ENCODE measurements at places on chromosomes 5 and 9.

DNA sequence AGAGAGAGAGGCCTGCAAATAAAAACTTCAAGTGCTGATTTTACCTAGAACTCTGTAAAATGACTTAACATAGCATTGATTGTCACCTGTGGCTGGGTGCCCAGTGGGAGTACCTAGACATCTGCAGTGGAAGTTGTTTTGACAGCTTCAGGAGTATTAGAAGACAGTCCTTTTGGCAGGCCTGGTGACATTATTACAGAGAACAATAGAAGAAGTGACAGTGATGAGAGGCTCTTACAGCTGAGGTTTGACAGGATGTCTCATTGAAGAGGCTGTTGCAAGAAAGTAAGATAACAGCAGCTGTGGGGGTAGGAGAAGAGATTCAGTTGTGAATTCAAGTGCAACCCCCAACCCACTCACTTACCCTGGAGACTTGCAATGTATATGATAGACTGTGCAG, 27.9 kb upstream of the MUSK start:
- DNase-seq, result no peak

DNA sequence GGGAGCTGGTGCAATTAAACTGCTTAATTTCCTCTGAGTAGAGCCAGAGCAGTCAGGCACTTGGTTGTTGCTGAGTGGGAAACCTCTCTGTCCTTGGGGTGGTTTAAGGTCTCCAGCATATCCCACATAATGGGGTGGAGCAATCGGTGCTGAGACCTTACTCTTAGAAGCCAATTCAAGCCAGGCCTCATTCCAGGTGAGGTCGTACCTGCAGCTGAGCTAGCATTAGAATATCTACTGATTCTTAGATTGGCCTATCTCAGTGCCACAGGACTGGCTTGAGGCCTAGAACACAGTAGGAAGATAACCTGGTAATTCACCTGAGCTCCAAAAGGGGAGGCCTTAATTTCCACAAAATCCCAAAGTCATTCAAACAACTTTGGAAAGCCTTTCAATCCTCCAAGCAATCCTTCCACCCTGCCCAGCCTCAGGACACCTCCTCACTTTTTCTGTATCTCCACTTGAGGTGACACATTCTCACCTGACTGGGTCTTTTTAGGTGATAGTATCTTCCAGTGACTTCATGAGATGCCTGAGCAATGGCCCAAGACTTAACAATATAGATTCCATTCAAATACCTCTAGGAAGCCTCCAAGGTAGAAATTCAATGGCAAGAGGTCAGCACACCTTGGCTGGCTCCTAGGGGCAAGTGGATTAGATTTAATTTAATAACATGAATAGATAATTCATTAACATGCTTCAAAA, 91.0 kb downstream of the FEM1C start:
- no peak for DNase-seq

DNA sequence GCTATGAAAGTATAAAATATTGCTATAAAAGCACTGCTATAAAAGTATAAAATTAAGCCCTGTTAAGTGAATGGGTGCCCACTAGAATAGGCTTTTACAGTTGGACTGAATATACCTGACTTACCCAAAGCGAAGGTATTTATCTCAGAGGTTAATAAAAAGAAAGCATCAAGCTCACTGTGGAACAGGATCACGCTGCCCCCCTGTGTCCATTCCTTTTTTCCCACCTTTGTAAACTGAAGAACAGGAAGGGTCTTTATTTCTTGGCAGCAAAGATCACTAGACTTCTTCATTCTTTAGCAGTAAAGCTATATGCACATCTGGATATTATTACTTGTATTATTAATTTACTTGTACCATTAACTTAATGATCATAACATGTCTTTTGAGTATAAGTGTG, 22.1 kb upstream of the PLPP6 start:
- no peak for DNase-seq

DNA sequence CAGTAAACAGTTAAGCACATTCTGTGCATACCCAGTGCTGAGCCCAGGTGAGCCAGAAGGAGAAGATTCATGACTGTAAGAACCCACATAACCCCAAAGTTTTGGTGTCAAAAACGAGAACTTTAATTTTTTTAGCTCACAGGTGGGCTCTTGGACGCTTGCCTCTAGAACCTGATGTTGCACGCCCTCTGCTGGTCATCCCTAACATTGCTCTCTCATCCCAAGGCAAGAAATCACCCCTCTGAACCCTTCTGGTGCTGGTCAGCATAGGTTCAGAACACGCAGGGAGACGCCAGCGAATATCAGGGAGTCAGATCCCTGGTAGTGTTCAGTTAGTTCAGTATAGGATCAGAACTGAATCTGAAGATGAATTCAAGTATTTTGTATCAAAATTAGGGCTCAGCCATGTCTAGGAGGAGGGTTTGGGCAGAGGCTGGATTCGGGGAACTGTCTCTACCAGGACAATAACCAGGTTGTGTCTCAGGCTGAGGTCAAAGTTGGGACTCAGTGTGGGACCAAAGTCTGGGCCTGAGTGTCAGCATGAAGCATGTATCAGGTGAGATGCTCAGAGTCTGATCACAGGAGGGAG, 4.1 kb upstream of the DNAJB5 start:
- DNase-seq, result peak; percentile 51

DNA sequence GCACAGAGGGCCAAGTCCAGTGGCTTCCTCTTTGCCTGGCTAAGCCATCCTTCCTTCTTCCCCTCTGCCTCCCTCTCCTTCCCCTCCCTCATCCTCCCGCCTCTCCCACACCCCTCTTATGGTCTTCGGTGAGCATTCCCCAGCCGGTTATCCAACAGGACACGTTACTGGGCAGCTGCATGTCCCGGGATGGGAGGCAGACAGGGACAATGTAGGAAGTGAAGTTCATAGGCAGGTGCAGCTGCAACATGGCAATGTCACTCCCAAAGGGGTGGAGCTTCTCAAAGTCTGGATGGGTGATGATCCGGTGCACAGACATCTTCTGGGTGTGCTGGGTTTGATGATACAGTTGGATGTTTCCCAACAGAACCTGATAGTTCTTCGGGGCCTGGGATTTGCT, 71.4 kb upstream of the SPTLC1 start:
- no peak for DNase-seq

- no peak for DNase-seq
Measured at GRCh38 chr5:151023651-151024050, 3.3 kb downstream of the GPX3 start.

- no peak for DNase-seq
Measured at GRCh38 chr5:32711362-32711680, 200 bp downstream of the NPR3 start.

- DNase-seq, result no peak
Measured at GRCh38 chr9:36402536-36402935, 2.5 kb upstream of the RNF38 start.
